SJCRH30 (cell line): ENCODE measurements at places on chromosomes 1 and 21. TPM values are rescaled to one million over a fixed set of nuclear protein-coding genes. Genes with fewer than 3 reads are reported as not detected.

Gene BGLAP
- 0.18 and 0.38 TPM in 2 replicates for total RNA-seq

GRCh38 chr1:95002540-95003432 is 70.0 kb downstream of the ALG14 start:
- H3K4me3 ChIP-seq = peak overlapping the region; percentile 35
- H3K27me3 ChIP-seq = no peaks in the 10 kb centered on the region
- peak overlapping the region; percentile 82 for H3K27ac ChIP-seq
- peaks cover 44% of the 10 kb centered on the region for H3K4me1 ChIP-seq
- no peaks in the 10 kb centered on the region for H3K36me3 ChIP-seq

GRCh38 chr1:204872262-204872881 is 1.7 kb downstream of the NFASC start:
- peaks cover 5% of the 10 kb centered on the region; the same call in 1 of the 2 replicates for H3K36me3 ChIP-seq
- H3K27me3 ChIP-seq = no peaks in the 10 kb centered on the region
- H3K27ac ChIP-seq = peak overlapping the region; percentile 53
- peaks cover 60% of the 10 kb centered on the region for H3K4me1 ChIP-seq

Gene CFHR5
- total RNA-seq = not detected in 2 replicates

- H3K36me3 ChIP-seq = no peaks in the 10 kb centered on the region
- peak overlapping the region; percentile 42 for H3K27ac ChIP-seq
- H3K4me1 ChIP-seq = peaks cover 46% of the 10 kb centered on the region
- no peaks in the 10 kb centered on the region for H3K27me3 ChIP-seq
Observed at GRCh38 chr1:7278827-7279765, 492.0 kb upstream of the VAMP3 start.

- H3K4me1 ChIP-seq = 0 out of 2 replicates have a peak, but pooled peaks cover 7% of the 10 kb centered on the region
- DNase-seq = peak; percentile 92
- H3K27me3 ChIP-seq = no peaks in the 10 kb centered on the region
Observed at GRCh38 chr1:74732960-74733603, at the start of the genes CRYZ and TYW3. Gene CRYZ (minus strand): TSS chr1:74733050. CDS start chr1:74724821, 8,229 bp downstream. Gene TYW3 (plus strand): TSS chr1:74733152. CDS start chr1:74733245, 93 bp downstream.
